Activated T-cell treated with anti-CD3 and anti-CD28 coated beads, Interleukin-2, amount 50 U/mL, for 4 hours (primary cell): ENCODE measurements at places on chromosomes 5 and 9. TPM values are rescaled to one million over a fixed set of nuclear protein-coding genes. Genes with fewer than 3 reads are reported as not detected.

The CTNND2 gene
- total RNA-seq = not detected

The PHF24 gene
- 0.55 TPM for total RNA-seq

The HAVCR1 gene
- total RNA-seq = not detected

The CTXN3 gene
- total RNA-seq = not detected

GRCh38 chr9:13002740-13003139, 227.9 kb downstream of the LURAP1L start:
- no peak for DNase-seq

DNA sequence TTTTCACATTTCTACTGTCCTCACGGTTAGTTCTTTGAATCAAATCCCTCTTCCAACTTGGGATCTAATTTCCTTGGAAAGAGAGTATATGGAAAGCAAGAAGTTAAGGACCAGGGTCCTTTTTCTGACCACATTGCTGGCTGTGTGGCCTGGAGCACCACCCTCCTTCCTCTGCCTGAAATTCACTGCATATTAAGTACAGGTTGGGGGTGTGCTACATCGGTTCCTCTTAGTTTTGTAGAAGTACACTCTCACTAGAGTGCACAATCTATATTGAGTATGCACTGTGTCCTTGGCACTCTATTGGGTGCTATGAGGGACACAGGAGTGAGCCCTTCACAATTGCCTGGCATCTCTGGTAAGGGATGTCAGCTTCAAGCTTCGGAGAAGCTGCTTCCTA, 53.8 kb upstream of the KLF9 start:
- no peak for DNase-seq

DNA sequence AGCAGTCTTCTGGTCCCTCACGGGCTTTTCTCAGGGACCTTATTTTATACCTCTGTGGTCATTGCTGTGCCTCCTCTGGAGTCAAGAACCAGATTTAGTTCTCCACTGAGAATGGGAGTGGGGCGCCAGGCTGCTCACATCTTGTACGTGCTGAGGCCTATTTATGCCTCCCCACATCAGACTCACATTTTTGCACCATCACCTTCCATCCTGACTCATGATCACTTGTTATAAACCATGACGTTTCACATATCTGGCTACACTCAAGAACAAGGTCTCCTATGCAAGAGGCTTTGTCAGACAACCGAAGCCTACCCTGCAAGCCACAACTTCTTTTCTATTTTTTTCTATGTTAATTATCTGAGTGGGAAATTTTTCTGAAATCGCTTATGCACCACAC, 10.7 kb downstream of the PRUNE2 start:
- no peak for DNase-seq

DNA sequence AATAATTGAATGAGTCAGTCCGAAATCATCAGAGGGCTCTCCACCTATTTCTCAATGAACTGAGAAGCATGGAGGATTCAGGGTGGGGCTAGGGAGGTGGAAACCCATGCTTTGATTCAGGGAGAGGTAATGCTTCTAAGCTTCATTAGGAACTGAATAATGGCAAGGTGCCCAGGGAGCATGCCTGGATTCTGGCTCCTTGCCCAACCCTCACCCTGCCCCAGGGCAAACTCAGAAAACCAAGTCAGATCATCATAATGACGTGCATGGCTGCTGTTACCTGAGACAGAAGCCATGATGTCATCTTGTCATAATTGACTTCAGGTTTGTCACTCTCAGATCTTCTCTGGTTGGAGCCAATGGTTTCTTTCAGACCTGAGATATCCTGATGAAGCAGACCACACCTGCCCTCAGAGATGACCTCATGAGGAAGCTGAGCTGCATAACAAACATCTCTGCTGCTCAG, 199.6 kb downstream of the SYK start:
- DNase-seq = no peak

DNA sequence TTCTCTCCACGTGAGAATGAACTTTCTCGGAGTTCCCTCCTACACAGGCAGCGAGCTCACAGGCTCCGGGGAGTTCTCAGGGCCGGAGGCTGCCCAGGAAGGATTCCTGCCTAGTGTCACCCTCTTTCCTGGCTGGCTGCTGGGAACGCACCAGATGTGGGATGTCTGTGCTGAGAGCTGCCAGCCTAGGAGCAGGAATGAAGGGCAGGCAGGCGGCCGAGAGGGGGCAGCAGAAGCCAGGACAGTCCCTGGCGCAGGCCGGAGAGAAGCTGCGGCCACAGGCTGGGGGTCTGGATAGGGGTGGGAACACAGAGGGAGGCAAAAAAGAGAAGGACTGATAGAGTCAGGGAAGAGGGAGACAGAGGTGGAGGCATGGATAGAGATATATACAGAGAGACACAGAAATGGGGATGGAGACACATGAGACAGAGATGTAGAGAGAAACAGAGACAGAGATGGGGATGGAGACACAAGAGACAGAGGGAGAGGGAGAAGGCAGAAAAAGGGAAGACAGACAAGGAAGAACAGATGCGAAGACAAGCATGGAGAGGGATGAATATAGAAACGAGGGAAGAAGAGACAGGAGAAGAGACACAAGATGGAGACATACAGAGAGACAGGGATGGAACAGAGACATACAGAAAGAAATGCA, 25.3 kb upstream of the ENHO start:
- DNase-seq = no peak

DNA sequence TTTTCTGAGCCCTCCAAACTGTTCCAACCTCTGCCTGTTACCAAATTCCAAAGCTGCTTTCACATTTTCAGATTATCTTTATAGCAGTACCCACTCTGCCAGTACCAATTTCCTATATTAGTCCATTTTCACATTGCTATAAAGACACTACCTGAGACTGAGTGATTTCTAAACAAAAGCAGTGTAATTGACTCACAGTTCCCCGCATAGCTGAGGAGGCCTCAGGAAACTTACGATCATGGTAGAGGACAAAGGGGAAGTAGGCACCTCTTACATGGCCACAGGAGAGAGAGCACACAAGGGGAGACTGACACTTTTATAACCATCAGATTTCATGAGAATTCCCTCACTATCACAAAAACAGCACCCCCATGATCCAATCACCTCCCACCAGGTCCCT, 105.0 kb downstream of the DTWD2 start:
- no peak for DNase-seq

DNA sequence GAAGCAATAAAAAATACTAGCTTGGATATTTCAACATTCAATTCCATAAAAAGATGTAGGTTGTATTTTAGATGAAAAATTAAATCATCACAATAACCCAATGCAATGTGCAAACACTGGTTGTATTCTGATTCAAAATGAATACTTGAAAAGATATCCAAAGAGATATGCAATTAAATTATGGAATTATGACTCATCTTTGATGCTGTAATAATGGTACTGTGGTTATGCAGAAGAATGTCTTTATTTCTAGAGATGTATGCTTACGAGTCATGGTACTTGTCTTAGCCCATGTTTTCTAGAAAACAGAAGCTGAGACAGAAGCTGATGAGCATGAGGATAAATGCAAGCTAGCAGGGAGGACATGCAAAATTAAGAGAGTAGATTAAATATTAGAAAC, 1941.4 kb upstream of the NUDT12 start:
- no peak for DNase-seq

DNA sequence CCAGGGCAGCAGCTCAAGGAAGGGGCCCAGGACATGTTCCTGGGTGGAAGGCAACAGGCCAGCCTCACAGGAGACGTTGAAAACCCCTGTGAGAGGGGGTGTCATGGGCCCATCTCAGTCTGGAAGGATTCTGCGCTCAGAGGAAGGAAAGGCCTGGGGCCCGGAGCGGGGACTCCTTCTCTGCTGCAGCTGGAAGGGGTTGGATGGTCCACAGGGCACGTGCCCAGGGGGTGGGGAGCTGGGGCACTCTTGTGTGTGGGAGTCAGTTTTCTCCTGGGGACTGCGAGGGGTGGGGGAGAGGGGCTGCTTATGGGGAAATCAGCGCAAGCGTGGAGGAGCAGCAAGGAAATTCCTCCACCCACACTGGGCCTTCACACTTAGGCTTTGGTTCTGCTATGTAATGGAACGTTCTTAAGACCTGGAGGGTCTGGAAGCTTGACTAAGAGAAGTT, 2.9 kb upstream of the LPCAT1 start:
- DNase-seq = no peak

DNA sequence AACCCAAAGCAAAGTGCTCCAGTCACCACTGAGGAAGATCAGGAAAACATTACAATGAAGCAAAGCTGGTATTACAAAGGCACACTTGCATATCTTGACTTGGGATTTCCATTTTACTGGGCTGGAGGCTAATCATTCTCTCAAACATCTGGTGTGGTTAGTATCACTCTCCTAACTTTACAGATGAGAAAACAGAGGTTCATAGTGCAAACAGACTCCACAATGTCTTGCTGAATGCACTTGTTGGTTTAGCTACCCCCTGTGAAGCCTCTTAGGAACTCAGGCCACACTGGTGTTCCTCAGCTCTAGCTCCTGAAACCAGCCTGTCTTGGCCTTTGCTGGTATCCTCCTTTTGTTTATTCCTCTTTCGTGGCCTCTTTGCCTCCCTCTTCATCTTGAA, 29.5 kb upstream of the SMAD5 start:
- no peak for DNase-seq

DNA sequence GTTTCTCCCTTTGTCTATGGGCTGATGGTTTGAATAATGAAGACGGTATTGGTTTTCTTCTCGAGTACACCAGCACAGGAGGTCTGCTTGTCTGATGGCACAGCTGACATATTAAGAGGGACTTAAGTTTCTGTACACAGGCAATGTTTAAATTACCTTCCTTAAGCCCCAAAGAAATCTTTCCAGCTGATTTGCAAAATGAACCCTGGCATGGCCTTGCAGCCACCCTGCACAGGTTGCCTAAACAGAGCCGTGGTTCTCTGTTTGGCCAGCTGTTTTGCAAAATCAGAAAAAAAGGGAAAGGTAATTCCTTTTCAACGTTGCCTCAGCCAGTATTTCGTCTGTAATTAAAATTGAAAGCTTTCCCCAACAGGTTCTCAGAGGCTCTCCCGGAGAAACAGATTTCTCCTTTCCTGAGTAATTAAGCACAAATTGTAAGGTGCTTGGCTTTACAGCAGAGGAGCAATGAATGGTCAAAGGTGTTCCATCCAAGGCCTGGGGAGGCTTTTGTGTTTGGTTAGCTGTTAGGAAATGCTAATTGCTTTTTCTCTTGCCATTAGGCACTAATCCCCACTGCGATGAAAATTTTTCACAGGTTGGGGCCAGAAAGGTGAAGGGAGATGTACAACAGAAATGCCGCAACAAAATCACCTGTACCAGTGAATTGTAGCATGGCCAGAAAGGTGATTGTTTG, 138.9 kb downstream of the RASEF start:
- no peak for DNase-seq
